ENCODE measurements at places on chromosomes 2 and 18. TPM values are rescaled to one million over a fixed set of nuclear protein-coding genes. Genes with fewer than 3 reads are reported as not detected.

CYP26B1 gene
- total RNA-seq: under 0.01 TPM

SMAD7 gene
- total RNA-seq: 9.3 TPM

PRSS56 gene
- not detected for total RNA-seq

BOLL gene
- total RNA-seq: not detected

LYPD6B gene
- total RNA-seq: not detected

NEURL3 gene
- total RNA-seq: not detected

SPP2 gene
- not detected for total RNA-seq

ARHGAP15 gene
- total RNA-seq: not detected

IL1F10 gene
- total RNA-seq: not detected

C2orf76 gene
- total RNA-seq: 12.8 TPM

PSTPIP2 gene
- total RNA-seq: 11.5 TPM

Data from smooth muscle cell of trachea (primary cell).